Hematopoietic multipotent progenitor cell treated with erythropoietin and hydrocortisone succinate and interleukin-3 and kit ligand, for 8 days (in vitro differentiated cells): ENCODE measurements at places on chromosomes 1 and 21.
A peak's percentile ranks its signal among the peaks of the same experiment; 100 is the strongest.

GRCh38 chr1:67575861-67576260 is 109.1 kb upstream of the GADD45A start:
- DNase-seq: no peak

GRCh38 chr1:62439652-62440371 is 3.0 kb downstream of the USP1 start:
- peak; percentile 12 for DNase-seq

DNA sequence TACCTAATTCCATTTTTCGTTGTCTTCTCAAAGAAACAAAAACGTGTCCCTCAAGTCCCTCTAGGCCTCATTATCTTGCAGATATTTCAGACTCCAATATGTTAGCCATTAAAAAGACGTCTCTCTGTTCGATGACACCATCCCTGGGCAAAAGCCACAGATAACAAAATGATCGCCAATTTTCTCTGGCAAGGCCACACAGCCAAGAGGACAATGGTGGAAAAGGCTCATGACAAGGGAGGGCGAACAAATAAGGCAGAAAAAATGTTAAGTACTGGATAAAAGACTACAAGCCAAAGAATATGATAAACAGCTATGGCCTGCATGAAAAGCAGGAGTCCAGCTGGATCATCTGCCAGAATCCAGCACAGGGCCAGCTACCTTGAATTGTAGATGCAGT is 82.9 kb downstream of the TBX15 start:
- DNase-seq: no peak

GRCh38 chr1:36107394-36107793 is 17.6 kb downstream of the COL8A2 start:
- no peak for DNase-seq

- no peak for DNase-seq
Observed at GRCh38 chr1:165501970-165502348, 41.8 kb upstream of the LRRC52 start.

- DNase-seq: no peak
Observed at GRCh38 chr1:244346972-244347618, 104.6 kb downstream of the ADSS2 start.

DNA sequence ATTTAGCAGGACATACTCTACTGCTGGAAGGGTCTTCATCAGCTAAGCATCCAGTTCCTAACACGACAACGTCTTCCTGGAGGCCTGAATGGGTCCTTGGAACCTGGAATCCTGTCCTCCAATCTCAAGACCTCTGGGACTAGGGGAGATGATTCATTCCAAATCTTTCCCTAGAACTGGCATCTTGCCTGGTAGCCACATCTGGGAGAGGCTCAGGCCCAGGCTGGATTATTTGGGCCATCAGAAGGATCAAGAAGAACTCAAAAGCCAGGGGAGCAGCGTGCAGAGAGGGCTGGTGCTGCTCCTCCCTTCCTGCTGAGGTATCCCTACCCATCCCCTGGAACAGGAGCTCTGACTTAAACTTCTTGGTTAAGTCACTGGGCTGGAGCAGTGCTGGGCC is 2.8 kb upstream of the PHLDA3 start:
- no peak for DNase-seq

DNA sequence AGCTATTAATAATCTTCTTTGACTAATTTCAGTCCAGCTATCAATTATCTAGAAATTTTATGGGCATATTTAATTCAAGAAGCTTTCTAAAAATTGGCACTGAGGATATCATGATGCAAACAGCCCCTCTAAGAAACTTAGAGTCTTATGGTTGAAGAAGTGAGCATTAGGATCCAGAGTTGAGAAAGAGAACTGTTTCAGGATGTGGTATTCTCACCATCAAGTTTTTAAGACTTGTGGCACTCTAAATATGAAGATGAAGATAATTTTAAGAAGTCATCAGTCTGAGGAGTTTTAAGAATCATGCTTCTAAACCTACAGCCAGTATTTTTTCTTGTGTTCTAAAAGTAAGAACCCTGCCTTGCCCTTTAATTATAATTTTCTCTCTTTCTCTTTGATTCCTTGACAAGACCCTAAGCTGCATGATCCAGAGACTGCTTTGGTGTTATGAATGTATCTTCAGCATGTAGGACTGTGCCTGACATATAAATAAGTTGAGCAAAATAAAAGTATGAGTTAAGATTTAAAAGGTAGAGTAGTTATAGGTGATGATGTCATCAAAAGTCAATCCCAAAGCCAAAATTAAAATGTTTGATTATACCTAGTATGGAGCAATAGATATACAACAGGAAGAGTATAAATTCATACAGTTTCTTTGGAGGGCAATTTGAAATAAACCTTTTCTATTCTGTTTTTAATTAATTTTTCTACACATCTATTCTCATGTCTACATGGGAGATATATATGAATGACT is 39.1 kb downstream of the RPS6KC1 start:
- DNase-seq: no peak

DNA sequence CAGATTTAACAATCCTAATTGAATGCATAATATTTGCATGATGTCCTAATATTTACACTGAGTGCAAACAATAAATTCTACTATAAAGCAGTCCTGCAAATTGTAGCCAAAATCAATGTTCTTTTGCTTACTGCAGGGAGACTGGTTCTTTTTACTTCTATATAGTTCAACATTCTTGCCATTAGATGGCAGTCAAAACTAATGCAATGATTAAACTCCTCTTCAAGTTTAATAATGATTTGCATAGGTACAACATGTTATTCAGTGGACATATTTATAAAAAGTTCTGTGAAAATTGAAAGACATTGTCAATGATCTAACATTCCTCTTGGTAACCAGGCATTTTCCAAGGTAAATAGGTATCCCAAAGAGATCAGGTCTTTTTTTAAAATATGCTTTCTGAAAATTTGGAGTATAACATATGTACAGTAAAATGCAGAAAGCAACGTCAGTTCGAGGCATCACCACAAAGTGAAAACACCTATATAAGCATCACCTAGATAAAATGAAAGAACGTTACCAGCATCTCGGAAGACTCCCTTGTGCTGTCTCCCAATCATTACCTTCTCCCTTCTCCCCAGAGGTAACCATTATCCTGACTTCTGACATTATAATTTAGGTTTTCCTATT is 9.8 kb upstream of the FNBP1L start:
- DNase-seq: peak; percentile 76
